ENCODE measurements at places on chromosomes 3 and 15.

GRCh38 chr3:14398797-14399106 lies 3.7 kb upstream of the SLC6A6 start:
- no peak for DNase-seq

DNA sequence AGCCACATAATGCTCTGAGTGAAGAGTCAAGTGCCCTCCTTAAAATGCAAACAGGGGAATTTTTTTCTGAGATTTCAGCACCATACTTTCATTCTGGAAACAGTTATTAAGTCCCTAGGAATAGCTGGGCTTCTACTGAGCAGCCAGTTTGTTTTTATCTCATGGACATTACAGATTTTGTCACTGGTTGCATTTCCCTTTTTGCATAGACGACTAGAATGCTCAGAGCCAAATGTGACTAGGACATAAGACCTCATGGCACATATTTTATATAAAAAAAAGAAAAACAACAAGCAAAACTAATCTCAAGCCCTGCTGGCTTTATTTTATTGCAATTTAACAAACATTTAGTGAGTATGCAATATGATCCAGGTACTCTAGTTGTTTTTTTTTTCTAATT lies 112.7 kb upstream of the NANOGP8 start:
- no peak for DNase-seq

GRCh38 chr3:127568586-127568985 lies 21.9 kb downstream of the TPRA1 start:
- DNase-seq: no peak

DNA sequence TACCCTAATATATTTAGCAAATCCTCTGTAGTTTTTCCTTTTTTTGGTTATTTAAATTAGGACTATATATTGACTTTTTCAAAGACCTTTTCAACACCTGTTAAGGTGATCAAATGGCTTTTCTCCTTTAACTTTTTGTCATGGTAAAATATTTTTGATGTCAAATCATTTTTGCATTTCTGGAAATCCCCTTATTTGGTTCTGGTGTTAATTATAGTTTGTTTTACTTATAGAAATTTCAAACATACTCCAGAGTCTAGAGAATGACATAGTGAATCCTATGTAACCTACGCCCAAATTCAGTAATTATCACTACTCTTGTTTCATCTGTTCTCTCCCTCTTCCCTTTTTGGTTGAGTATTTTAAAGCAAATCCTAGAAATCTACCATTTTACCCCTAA lies 121.3 kb upstream of the TBL1XR1 start:
- no peak for DNase-seq

DNA sequence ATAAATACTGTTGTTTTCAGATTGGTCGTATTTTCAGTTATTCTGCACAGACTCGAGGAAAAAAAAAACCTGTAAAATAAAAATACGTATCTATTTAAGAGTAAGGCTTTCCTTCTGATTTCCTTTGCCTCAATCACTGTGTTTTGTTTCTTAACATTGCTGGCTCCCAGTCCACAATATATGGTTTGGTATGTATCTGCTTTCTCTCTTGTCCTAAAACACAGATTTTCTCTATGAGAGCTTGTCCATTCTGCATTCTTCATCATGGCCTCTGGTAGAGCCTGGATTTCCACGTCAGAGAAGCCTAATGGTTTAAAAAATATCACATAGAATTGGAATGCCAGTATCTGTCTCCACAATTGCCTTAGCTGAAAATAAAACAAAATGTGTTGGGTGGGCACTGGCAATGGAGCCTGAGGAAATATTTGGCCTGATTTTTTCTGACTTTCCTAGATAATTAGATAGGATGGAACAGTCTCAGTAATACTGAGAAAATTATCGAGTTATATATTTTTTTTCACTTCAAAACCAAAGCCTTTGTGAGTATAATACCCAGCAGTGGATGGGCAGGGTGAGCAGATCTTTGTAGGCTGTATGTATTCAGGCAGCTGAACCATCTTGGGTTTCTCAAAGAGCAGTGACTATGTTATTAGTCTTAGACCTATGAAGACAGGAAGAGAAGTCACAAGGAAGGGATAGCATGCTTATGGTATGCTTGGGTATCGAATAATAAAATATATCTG lies 1.9 kb downstream of the CD200 start:
- DNase-seq: no peak

GRCh38 chr3:151146071-151146730 lies 56.8 kb downstream of the GPR171 start:
- DNase-seq: peak; percentile 34

- no peak for DNase-seq
Measured at GRCh38 chr3:49937090-49937489, 2.9 kb upstream of the RBM6 start.

GRCh38 chr3:46901061-46901460 lies 23.5 kb downstream of the PTH1R start:
- DNase-seq: no peak

DNA sequence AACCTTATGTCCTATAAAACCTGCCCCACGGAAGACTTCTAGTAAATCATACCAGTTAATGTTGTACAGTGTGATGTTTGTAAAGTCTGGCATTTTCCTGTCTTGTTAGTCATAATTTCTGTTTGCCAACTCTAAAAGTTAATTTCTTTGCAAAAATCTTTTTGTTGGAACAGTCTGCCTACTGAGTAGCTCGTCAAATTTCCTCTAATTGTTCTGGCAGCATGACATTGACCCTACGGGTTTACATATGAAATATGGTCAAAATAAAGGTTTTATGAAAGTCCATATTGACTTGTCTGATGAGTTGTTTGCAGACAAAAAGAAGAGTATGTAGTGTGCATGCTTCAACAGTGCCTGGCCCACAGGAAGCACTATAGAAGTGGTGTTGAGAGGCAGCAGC lies 79.8 kb upstream of the SOX2 start:
- DNase-seq: no peak

GRCh38 chr3:43960448-43960840 lies 269.7 kb downstream of the ABHD5 start:
- DNase-seq: no peak

DNA sequence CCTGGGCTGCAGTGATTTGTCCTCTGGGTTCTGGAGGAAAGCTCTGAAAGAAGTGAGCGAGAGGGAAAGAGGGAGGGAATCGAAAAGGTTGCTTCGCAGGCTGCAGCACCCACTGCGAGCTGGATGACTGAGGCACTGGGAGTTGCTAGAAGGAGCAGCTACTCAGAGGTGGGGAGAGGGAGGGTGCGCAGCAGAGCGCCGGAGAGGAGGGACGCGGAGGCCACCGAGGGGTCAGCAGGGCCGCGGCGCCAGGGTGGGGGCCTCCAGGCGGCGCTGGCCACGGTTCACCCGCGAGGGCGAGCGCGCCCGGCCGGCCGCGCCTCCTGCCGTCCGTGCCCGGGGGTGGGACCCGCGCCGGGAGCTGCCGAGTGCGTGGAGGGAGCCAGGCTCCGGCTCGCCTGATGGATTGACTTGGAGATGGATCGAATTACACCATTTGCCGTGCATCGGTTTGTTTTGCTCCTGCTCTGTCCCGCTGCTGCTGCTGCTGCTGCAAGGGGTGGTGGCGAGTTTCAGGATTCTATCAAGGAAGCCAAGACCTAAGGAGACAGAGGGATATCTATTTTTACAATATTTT lies at the start of gene SEMA6D:
Gene SEMA6D (plus strand): TSS at position 470 of the 577 bp plus-strand sequence. CDS start 42,294 bp downstream, outside the sequence.
- no peak for DNase-seq

DNA sequence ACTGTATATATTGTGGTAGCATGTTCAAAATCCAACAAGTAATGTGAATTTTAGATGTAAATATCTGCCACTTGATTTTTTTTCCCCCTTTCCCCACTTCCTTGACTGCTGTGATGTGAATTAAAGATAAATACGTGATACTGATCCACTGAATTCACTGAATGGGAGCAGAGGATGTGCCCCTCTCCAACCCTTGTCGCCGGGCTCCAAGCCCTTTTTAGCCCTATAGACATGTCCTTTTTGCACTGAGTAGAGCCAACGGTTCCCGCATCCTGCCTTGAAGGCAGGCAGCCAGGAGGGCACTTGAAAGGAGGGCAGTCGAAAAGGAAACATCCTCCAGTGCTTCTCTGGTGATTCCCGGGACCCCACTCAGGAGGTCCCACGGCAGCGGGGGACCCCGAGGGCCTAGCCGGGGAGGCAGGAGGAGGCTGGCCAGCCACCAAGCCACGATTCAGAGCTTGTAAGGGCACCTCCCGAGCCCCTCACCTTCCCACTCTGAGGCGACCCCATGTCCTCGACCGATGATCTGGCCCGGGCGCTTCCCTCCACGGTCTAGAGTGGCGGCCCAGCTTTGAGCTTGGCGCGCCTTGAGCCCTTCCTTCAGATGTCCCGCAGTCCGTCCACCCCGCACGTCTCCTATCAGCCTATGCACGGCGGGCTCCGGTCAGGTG lies 901 bp upstream of the MANF start:
- no peak for DNase-seq

GRCh38 chr15:101204739-101205535 lies 46.9 kb downstream of the CHSY1 start:
- DNase-seq: peak; percentile 29

DNA sequence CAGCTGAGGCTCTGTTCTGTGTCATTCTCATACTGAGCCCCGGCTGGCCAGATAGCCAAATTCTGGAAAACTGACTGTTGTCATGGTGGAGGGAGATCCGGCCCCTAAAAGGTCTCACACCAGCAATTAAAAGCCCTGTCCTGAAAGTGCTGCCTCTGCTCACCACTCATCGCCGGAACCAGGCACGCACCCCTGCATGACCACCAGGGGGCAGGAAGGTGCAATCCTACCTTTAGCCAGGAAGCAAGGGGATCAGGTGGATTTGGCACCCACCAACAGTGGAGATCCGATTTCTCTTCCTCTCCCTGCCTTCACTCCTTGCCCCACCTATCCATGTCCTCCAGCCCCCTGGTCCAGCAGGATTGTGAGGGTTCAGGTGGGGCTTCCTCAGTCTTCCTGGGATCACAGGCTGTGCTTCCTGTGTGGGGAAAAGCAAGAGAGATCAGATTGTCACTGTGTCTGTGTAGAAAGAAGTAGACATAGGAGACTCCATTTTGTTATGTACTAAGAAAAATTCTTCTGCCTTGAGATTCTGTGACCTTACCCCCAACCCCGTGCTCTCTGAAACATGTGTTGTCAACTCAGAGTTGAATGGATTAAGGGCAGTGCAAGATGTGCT lies 16.1 kb upstream of the CACNA2D2 start:
- peak; percentile 51 for DNase-seq

GRCh38 chr15:52857471-52857870 lies 67.3 kb upstream of the ONECUT1 start:
- no peak for DNase-seq

DNA sequence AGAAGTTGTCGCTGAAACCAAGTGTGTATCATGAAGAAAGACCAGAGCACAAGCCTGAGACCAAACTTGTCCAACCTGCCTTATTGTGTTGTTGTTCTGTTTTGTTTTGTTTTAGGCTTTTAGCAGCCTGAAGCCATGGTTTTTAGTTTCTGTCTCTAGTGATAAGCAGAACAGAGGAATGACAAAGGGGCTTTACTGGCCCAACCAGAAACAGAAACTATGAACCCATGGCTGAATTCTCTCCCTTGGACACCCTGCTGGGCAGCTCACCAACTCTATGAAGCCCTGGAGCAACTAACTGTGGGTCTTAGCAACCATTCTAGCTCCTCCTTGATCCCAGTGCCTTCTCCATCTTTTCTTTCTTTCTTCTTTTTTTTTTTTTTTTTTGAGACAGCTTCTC lies 30.3 kb downstream of the HCLS1 start:
- DNase-seq: no peak

GRCh38 chr3:192284443-192285072 lies 442.8 kb downstream of the FGF12 start:
- no peak for DNase-seq

GRCh38 chr15:41980654-41981323 lies 8.4 kb upstream of the EHD4 start:
- DNase-seq: no peak

DNA sequence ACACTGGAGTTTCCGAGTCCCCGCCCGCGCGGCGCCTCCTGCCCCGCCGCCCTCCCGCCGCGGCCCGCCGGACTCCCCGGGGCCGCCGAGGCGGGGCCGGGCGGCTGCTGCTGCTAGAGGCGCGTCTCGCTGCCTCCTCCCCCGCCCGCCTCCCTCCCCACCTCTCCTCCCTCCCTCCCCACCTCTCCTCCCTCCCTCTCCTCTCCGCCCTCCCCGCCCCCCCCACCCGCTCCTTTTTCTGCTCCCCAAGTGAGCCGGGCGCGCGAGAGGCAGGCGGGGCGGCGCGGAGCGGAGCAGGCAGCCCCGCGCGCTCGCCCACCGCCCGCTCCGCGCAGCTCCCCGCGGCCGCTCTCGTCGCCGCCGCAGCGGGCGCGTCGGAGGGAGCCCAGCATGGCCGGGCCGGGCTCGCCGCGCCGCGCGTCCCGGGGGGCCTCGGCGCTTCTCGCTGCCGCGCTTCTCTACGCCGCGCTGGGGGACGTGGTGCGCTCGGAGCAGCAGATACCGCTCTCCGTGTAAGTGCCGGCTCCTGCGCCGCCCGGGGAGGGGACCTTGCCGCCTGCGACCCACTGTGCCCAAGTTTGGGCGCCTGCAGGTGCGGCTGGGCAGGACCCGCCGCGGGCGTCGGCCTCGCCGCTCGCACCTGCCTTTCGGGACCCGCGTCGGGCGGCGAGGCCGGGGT lies at the start of gene CACNA2D3:
Gene CACNA2D3 (plus strand): TSS at position 229 of the 679 bp plus-strand sequence.
- DNase-seq: no peak

DNA sequence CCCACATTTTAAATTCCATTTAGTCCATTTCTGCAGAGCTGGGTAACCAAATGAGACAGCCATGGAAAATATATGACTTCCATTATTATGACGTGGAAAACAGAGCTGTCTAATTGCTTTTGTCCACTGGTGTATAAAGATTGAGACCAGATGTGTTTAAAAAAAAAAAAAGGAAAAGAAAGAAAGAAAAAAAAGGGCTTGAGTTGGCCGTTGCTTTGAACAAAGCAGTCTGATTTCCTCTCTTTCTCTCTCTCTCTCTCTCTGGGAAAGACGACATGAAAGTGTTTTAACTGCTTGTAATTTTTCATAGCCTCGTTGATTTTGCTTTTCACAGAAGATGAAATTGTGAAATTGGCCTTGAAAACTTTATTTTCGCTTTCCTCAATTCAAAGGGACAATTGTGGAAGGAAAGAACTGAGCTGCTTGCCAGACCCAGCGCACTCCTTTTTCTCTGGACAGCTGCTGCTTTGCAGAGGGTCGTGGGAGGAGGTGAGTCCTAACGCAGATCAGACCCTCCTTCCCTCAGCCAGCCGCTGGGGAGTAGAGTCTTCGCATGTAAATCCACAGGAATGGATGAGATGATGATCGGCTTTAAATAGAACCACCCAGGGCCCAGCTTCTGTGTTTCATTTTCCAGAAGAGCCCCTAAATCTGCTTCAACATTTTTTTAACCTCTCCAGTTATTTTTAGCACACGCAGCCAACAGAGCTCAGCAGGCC lies 42.8 kb upstream of the UBE2E1 start:
- DNase-seq: no peak
